Stimulated activated CD4-positive, alpha-beta T cell treated with anti-CD3 and anti-CD28 coated beads, Interleukin-1b, Interleukin-23, amount 100 ng/mL, for 1 hour (primary cell): ENCODE measurements at places on chromosomes 5 and 9.

- no peak for DNase-seq
Observed at GRCh38 chr9:91421128-91421765, 2.4 kb downstream of the NFIL3 start.

GRCh38 chr9:93899609-93900435 lies 55.3 kb downstream of the BARX1 start:
- no peak for DNase-seq

GRCh38 chr9:112112519-112112918 lies 62.6 kb downstream of the SUSD1 start:
- no peak for DNase-seq

GRCh38 chr9:131690941-131691573 lies 48.8 kb downstream of the RAPGEF1 start:
- DNase-seq = no peak

- no peak for DNase-seq
Observed at GRCh38 chr5:94908889-94909480, 290.5 kb downstream of the SLF1 start.

GRCh38 chr5:77863181-77863580 lies 87.0 kb upstream of the TBCA start:
- no peak for DNase-seq

- no peak for DNase-seq
Observed at GRCh38 chr5:122183788-122184170, 54.4 kb downstream of the ZNF474 start.

DNA sequence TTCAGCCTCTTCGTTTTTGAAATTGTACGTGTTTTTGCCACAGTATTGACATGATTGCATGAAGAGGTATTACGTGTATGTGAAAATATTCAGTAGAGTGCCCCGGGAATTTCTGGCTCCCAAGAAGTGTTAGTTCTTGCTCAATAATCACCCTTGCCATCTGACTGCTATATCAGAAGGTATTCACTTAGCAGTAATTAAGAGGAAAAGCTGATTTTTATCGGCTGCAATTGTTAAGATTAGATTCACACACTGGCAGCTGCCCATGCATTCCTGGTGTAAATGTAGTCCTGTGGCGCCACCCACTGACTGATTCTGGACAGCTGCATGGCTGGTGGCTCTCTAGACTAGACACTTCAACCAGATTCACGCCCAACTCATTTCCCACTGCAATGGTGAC lies 440.1 kb upstream of the ADAMTS16 start:
- DNase-seq = no peak

DNA sequence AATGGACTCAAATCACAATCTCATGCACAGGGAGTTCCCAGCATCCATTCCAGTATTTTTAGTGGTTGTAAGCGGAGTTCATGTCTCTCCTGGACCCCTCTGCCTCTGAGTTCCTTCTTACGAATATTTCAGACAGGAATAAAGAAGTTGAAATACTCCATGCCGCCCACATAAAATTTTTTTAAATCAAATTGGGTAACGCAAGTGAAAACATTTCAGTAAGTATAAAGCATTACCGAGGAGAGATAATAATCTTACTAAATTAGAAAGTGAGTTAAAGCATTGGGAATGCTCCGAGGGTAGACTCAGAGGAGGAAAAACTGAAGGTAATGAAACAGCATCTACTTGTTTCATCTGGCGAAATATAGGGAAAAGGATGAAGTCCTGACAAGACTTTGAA lies 317.6 kb downstream of the ARRDC3 start:
- no peak for DNase-seq

- DNase-seq = no peak
Observed at GRCh38 chr5:178473854-178474253, 116.3 kb downstream of the COL23A1 start.

DNA sequence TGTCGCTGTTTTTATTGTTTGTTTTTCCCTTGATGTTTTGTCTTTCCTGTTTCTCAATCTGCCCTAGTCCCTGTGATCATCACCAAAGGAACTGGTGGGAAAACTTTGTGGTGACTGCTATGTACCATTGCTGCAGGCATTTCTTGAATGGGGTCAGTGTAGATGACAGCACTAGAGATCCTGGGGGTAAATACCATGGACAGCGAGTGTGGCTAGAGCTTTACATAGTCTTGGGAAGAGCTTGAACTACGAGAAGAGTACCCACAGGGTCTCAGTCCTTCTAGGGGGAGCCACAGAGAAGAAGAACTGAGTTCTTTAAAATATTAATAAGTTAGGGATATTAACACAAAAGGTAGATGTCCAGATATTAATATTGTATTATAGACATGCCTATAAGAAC lies 138.8 kb downstream of the PAM start:
- DNase-seq = no peak

- DNase-seq = no peak
Observed at GRCh38 chr5:132505641-132506040, 15.1 kb upstream of the IRF1 start.

- DNase-seq = no peak
Observed at GRCh38 chr5:51664491-51665250, 281.4 kb downstream of the ISL1 start.

DNA sequence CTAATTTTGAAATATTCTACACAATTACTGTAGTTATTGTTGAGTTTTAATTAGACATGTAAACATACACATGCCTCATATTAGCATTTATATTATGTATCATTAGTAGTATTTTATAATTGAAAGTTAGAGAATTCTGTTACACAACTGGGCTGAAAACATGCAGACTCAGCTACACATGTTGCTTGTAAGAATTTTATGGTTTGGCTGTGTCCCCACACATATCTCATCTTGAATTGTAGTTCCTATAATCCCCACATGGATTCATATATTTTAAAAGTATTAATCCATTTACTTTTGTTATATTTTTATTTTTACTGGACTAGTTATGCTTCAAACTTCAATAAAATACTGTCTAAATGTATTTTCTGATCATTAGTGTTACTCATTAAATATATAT lies 2075.3 kb upstream of the C9orf72 start:
- DNase-seq = no peak

DNA sequence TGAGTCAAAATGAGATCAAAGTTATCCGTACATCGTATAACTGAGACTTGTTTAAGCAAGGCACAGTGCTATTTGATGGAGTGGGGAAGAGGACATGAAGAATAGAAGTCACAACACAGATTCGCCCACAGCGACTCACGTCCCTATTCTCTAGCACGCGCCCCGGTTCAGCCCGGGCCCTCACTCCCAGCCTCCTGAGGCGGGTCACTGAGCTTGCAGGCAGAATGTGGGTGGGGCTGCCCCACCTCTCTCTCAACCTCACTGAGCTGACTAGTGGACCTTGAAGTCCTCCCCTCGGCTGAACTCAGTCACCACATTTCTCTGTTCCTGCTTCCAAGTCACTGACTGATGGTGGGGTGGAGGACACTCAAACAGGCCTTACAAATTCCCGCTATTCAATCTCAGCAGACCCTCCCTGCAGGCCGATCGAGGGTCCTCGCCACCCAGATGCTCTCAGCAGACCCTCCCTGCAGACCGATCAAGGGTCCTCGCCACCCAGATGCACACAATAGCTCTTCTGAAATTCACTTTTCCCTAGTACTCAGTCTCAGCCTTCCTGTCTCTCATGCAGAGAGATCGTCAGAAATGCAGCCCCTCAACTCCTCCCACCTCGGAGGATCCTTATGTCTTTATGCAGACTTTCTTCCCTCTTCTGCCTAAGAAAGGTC lies 12.9 kb downstream of the GLDC start:
- no peak for DNase-seq

DNA sequence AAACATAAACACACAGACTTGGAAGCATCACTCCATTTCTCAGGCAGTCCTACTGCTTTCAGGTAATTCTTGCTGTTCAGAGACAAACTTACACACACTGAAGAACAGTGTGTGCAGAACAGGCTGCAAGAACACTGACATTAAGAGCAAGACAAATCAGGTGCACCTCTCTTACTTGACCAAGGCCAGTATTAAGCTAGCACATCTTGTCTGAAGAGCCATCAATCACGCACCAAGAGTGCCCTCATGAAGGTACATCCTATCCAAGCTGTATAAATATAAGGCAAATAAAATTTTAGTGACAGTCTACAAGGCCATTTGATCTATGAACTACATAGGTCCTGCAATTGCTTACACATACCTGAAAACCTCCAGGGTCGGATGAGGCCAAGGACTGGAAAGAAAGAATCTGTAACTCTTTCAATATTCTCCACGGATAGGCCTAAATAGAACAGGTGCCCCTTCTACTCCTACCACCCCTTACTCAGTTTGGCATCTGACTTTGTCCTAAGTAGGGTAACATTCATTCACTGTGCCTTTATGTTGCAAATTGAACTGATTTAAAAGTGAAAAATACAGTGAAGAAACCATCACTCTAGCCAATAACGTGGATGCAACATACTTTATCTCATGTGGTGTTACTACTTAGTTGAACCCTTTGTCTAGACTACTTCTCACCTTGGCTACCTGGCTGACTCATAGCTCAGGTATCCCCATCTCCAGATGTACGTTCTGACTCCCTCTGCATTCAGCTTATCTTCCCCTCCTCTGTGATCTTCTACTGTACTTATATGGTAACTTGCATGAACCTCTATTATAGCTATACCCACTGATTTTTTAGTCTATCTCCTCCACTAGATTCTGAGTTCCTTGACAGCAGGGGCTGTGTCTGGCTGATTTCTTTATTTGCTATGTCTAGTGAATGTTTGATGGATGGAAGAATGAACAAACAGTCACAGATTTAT lies 256.3 kb downstream of the KIAA0825 start:
- no peak for DNase-seq

GRCh38 chr5:17024686-17025180 lies 88.6 kb upstream of the MYO10 start:
- no peak for DNase-seq

- DNase-seq = no peak
Observed at GRCh38 chr5:171580502-171581265, 161.2 kb downstream of the FGF18 start.

- DNase-seq = no peak
Observed at GRCh38 chr9:120904061-120904977, 22.3 kb downstream of the TRAF1 start.

DNA sequence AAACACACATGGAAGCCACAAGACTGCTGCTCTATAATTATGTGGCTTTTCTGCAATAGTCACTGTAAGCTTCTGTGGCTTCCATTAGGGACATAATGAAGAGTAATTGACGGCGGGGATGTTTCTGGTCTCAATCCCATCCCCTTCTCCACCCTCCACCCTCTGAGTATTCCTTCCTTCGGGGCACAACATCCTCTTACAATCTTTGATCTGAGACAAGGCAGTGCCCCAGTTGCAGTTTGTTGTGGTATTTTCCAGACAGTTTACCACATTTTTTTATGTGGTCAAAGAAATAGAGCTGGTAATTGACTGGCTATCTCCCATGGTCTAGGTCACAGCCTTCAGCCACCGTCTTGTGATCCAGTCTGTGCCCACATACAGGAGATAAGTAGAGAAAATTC lies 277.7 kb downstream of the NR2F1-AS1 start:
- DNase-seq = no peak

DNA sequence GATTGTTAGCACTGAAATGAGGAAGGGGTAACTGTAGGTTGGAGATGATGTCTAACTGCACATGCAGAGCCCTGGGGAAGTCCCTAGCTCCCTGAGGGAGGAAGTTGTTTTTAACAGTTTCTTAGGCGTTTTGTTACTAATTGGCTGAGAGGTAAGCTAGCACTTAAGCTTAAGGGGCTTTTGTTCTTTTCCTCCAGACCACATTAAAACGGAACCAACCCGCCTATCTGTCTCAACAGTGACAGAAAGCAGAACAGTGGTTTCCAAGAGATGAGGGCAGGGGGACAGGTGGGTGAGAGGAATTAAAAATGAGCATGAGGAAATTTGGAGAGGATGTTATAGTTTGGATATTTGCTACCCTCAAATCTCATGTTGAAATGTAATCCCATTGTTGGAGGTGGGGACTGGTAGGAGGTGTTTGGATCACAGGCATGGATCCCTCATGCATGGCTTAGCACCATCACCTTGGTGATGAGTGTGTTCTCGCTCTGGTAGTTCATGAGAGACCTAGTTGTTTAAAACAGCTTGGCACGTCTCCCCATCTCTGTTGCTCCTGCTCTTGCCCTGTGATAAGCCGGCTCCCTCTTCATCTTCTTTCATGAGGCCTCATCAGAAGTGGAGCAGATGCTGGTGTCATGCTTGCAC lies 38.9 kb downstream of the LYRM7 start:
- no peak for DNase-seq

GRCh38 chr5:151684690-151685361 lies 1.9 kb downstream of the SPARC start:
- no peak for DNase-seq

GRCh38 chr9:68710111-68710471 lies 5.1 kb downstream of the PIP5K1B start:
- no peak for DNase-seq

DNA sequence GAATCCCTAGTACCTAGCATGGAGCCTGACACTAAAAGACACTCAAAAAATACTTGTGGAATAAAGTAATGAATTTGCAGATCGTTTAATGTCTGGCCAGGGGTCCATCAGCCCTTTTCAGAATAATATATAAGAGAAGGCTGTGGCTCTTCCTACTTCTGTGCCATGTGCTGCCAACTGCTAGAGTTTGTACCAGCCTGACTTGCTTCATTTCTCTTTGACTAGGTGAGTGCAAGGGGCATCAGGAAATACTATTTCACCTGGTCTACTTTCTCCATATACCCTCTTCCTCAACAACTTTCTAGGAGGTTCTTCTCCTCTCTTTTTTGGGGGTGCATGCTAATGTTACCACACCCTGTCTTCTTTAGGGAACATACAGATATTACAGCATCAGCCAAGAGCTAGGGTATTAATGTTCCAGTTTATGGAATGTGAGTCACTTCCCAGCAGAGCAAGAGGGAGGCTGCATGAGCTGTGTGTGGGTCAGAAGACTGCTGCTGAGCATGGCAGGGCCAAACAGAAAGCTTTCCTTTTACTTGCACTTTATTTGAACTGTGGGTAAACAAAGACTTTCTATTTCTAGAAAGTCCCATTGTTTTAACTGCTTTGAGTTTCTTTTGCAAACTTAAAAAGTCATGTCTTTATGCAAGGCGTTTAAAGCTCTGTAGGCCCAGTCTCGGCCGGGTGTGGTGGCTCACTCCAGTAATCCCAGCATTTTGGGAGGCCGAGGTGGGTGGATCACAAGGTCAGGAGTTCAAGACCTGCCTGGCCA lies 158.9 kb downstream of the ADAMTSL1 start:
- DNase-seq = no peak

DNA sequence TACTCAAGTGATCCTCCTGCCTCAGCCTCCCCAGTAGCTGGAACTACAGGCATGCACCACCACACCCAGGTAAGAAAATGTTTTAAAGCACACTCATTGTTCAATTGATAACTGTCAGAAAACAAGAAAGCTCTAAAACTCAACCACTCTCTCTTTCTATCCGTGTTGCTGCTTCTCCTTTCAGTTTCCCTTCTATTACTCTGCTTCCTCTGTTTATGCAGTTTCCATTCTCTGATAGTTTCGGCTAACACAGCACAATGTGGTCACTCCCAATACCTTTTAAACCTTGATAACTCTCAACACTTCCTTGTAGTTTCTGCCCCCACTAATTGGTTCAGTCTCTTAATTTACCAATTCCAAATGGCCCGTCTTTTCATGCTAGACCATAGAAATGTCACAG lies 59.2 kb upstream of the NR4A3 start:
- DNase-seq = no peak

GRCh38 chr9:128846680-128847030 lies 17.1 kb upstream of the SPOUT1 start:
- no peak for DNase-seq

- no peak for DNase-seq
Observed at GRCh38 chr9:6944093-6944551, 186.3 kb downstream of the KDM4C start.

GRCh38 chr9:71303351-71303750 lies 181.9 kb upstream of the TRPM3 start:
- DNase-seq = no peak
